ENCODE measurements at places on chromosomes 12 and 14.

- DNase-seq = peak; percentile 49
Measured at GRCh38 chr12:54981796-54982195, 2.8 kb downstream of the TESPA1 start.

- DNase-seq = no peak
Measured at GRCh38 chr14:86124328-86124727, 594.4 kb downstream of the FLRT2 start.

DNA sequence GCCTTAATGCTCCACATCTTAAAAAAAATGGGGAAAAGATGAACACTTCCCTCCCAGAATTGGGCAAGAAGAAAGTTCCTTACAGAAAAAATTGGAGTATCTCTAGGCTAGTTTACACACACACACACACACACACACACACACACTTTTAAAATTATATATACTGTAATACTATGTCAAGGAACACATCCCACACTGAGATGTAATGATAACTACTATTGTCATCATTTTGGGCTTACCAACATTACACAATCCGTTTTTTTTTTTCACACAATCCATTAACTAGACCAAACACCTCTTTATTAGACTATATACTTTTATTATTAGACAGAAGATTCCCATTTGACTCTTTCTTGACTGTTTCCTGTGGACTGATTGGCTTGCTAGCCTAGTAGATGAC is 2.5 kb downstream of the LTBR start:
- DNase-seq = no peak

- DNase-seq = peak; percentile 41
Measured at GRCh38 chr14:54908190-54908589, 5.6 kb upstream of the GCH1 start.

- no peak for DNase-seq
Measured at GRCh38 chr12:99393763-99394162, 253.8 kb upstream of the GARIN6 start.

DNA sequence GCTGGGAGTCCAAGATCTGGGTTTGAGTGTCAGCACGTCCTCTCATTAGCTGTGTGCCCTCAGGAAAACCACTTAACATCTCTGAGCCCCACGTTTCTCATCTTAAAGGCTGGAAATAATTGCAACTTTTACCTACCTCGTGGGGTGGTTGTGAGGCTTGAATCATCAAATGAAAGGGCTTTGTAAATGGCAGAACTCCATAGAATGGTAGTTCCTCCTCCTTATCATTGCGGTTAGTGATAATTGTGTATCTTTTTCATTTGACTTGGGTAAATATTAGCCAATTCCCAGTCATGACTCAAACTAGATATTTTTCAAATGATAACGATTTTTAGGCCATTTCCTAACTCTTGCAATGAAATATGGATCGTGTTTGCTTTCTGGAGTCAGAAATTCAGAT is 205.5 kb downstream of the CHST11 start:
- DNase-seq = no peak

GRCh38 chr12:31491841-31492598 is 98.9 kb downstream of the DENND5B start:
- DNase-seq = no peak

DNA sequence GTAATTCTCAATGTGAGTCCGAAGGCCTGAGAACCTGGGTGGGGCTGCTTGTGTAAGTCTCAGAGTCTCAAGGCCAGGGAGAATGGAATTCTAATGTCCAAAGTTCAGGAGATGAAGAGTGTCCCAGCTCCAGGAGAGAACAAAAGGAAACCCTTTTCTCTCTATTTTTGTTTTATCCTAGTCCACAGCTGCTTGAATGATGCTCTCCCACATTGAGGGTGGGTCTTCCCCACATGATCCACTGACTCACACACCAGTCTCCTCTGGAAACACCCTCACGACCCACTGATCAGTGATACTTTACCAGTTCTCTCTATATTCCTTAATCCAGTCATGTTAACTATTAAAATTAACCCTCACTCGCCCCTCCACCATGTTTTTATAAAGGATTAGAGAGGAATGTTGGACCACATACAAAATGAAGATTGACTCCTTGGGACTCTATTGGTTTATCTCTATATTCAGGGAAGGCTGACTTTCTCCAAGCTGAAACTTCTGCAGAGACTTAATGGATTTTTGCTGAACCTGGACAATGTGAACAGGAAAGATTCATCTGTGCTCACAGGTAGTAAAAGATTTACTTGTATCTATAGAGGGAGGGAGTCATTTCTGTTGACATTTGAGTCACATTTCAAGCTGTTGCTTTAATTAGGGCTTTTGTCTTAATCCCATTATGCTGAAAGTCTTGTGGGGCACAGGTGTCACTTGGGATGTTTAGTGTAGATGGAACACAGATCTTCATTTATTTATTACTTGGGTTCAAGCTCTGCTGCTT is 1061.0 kb upstream of the TMEM132C start:
- no peak for DNase-seq

- no peak for DNase-seq
Measured at GRCh38 chr12:80720516-80720915, 3.8 kb downstream of the MYF5 start.

- DNase-seq = no peak
Measured at GRCh38 chr14:65560340-65561027, 148.0 kb downstream of the FUT8 start.

- peak; percentile 54 for DNase-seq
Measured at GRCh38 chr14:61525293-61526011, 169.9 kb upstream of the HIF1A start.

DNA sequence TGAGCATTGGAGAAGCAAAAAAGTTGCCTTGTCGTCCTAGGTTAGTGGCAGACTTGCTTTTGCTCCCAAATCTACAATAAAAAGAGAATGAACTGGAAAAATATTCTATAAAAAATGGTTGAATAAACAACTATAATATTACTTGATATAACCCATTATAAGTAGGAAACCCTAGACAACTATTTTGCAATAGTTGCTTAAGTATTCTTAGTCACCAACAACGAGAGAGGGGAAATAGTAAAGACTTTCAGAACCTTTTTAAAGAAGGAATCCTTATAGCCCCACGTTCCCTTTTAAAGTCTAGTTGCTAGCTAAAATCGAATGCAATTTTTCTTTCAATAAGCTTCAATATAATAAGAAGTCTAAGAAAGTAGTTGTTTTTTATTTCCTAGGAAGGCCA is 17.5 kb downstream of the AQP6 start:
- DNase-seq = no peak

GRCh38 chr14:66081594-66082376 is 404.4 kb upstream of the CCDC196 start:
- no peak for DNase-seq

GRCh38 chr12:23752245-23752644 is 197.2 kb downstream of the SOX5 start:
- DNase-seq = no peak

GRCh38 chr12:90589956-90590355 is 365.0 kb downstream of the CCER1 start:
- no peak for DNase-seq

DNA sequence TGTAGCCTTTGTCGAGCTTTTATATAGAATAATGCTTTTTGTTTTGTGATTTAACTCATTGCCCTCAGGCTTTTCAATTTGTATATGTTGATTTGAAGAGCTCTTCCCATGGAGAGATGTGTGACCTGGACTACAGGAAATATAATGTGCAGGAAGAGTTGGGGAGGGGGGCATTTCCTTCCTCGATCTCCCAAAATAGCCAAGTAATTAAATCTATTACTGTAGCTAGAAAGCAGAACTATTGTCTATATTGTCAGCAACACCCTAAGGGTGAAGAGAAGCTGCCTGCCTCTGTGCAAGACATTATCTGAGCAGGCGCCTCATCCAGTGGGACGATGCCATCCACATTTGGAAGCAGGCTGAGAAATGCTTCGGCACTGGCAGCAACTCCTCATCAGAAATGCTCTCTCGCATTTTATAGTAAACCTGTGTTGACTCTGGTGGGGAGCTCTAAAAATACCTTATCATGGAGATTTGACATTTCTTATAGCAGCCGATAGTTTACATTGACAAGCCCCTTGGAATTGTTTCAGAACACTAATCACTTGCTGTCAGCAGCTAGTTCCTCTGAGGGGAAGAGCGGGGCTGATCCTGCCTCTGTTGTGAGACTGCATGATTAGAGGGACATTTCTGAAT is 392.5 kb upstream of the RGS6 start:
- DNase-seq = no peak

DNA sequence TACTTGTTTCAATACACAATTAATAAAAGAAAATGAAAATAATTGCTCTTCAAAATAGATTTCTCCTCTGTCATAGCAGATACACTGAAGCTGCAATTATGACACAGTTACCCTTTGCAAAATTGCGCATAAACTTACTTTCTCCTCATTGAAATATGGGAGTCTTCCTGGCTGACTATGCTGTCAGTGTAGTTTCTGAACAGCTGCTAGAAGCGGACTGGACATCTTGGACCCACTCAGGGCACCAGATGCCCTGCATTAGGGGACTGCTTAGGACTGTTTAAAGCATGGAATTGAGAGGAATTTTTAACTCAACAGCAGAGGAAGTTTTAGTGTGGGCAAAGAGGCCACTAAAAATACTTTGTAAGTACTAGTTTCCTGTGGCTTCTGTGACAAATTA is 454.9 kb downstream of the ATP23 start:
- DNase-seq = no peak

- DNase-seq = no peak
Measured at GRCh38 chr12:108392284-108392683, 53.2 kb upstream of the CMKLR1 start.

- DNase-seq = no peak
Measured at GRCh38 chr14:91153360-91153759, 39.5 kb downstream of the DGLUCY start.

GRCh38 chr12:71602761-71603577 is 60.7 kb downstream of the ZFC3H1 start:
- DNase-seq = no peak
